Activated T-cell treated with anti-CD3 and anti-CD28 coated beads, Interleukin-2, amount 50 U/mL, for 72 hours (primary cell): ENCODE measurements at places on chromosomes 5 and 9. TPM values are rescaled to one million over a fixed set of nuclear protein-coding genes. Genes with fewer than 3 reads are reported as not detected.

The ASS1 gene
- total RNA-seq, result 58.0 TPM

The TAF11L5 gene
- not detected for total RNA-seq

The REXO4 gene
- 22.9 TPM for total RNA-seq

The SLC25A25 gene
- total RNA-seq, result 11.2 TPM

The ERAP2 gene
- 92.1 TPM for total RNA-seq

The ARHGEF37 gene
- total RNA-seq, result 3.7 TPM

The AQP3 gene
- total RNA-seq, result 17.8 TPM

The TICAM2 gene
- total RNA-seq, result 2.1 TPM

The LCP2 gene
- 162 TPM for total RNA-seq

The FOXD4L4 gene
- 0.16 TPM for total RNA-seq

The C5orf52 gene
- total RNA-seq, result not detected

The LCN1 gene
- not detected for total RNA-seq

The CYLC2 gene
- not detected for total RNA-seq

The BARHL1 gene
- not detected for total RNA-seq

The CXCL14 gene
- total RNA-seq, result not detected

The TCF7 gene
- total RNA-seq, result 142 TPM

The CEP120 gene
- 60.1 TPM for total RNA-seq

The ENTPD8 gene
- not detected for total RNA-seq

The LCN15 gene
- total RNA-seq, result not detected

The ENTREP1 gene
- not detected for total RNA-seq

The IFNB1 gene
- 1.6 TPM for total RNA-seq

The GZMA gene
- 25.1 TPM for total RNA-seq

The GABRA6 gene
- total RNA-seq, result not detected
